Spinal cord (tissue), 10 donors: ENCODE measurements at places on chromosomes 7 and 10. TPM values are rescaled to one million over a fixed set of nuclear protein-coding genes. Genes with fewer than 3 reads are reported as not detected.
A peak's percentile ranks its signal among the peaks of the same experiment; 100 is the strongest.

GRCh38 chr7:143510854-143511592 lies 33.4 kb downstream of the TAS2R41 start:
- no peaks in the 10 kb centered on the region for H3K27me3 ChIP-seq
- DNase-seq = no peak
- H3K36me3 ChIP-seq = no peaks in the 10 kb centered on the region
- no peak overlapping the region for H3K27ac ChIP-seq
- H3K4me1 ChIP-seq = peaks cover 5% of the 10 kb centered on the region

- H3K27ac ChIP-seq = no peak overlapping the region
- no peak overlapping the region for H3K4me3 ChIP-seq
- H3K27me3 ChIP-seq = no peaks in the 10 kb centered on the region
- DNase-seq = no peak
Observed at GRCh38 chr7:101527844-101528667, 101.0 kb downstream of the MYL10 start.

DNA sequence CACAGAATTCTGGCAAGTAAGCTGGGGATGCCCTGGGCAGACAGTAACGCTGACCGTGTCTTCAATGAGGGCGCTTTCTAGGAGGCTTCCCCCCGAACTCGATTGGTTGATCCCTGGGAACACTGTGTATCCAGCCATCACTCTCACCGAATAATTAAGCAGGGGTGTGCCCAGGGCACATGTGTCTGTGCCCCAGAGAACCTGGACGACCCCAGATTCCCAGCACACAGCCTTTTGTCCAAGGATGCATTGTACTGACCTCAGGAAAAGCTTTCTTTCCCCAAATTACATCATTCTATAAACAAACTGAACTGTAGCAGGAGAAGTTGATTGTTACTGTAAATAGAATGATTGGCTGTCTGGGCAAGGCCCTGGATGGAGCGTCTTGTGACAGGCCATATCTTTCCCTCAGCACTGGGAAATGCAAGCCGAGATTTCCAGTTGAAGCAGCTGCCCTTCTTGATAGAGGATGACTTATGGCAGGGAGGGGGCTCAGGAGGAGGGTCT lies 6.6 kb upstream of the DEPP1 start:
- no peak for DNase-seq
- H3K4me3 ChIP-seq = no peak overlapping the region
- H3K4me1 ChIP-seq = peaks cover 39% of the 10 kb centered on the region

DNA sequence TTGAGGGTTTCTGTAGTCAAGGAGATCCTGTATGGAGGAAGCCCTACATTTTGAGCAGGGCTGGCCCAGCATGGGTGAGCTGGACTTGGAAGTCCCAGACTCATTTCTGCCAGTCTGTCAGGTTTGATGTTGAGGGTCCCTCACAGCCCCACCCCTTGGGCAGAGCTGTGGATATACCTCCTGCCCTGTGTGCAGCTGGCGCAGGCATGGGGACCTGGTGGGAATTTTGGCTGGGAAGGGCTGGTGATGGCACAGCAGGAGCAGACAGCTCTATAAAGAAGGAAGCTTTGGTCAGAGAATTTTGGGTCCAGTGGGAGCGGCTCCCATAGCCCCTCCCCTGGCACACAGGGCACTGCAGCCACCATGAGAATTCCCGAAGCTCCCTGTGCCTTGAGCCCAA lies 482.6 kb downstream of the RPS24 start:
- no peak for DNase-seq
- no peaks in the 10 kb centered on the region for H3K36me3 ChIP-seq
- no peak overlapping the region for H3K27ac ChIP-seq
- no peaks in the 10 kb centered on the region for H3K27me3 ChIP-seq
- H3K4me3 ChIP-seq = no peak overlapping the region

- no peak overlapping the region for H3K27ac ChIP-seq
- DNase-seq = no peak
- H3K4me1 ChIP-seq = no peaks in the 10 kb centered on the region
- H3K27me3 ChIP-seq = no peaks in the 10 kb centered on the region
Observed at GRCh38 chr7:114527589-114527988, 113.0 kb downstream of the FOXP2 start.

GRCh38 chr10:13955409-13956068 lies 368.8 kb downstream of the PRPF18 start:
- peaks cover 9% of the 10 kb centered on the region for H3K4me1 ChIP-seq
- H3K27ac ChIP-seq = no peak overlapping the region
- DNase-seq = no peak
- no peak overlapping the region for H3K4me3 ChIP-seq
- no peaks in the 10 kb centered on the region for H3K27me3 ChIP-seq

GRCh38 chr10:67607472-67607871 lies 88.5 kb downstream of the CTNNA3 start:
- H3K27ac ChIP-seq = no peak overlapping the region
- H3K4me3 ChIP-seq = no peak overlapping the region
- H3K27me3 ChIP-seq = no peaks in the 10 kb centered on the region
- no peak for DNase-seq
- no peaks in the 10 kb centered on the region for H3K36me3 ChIP-seq
- no peaks in the 10 kb centered on the region for H3K4me1 ChIP-seq

Gene ALOX5
- 9.3 TPM for total RNA-seq

GRCh38 chr7:104528142-104528541 lies 199.7 kb downstream of the LHFPL3 start:
- H3K27ac ChIP-seq = no peak overlapping the region
- DNase-seq = no peak

DNA sequence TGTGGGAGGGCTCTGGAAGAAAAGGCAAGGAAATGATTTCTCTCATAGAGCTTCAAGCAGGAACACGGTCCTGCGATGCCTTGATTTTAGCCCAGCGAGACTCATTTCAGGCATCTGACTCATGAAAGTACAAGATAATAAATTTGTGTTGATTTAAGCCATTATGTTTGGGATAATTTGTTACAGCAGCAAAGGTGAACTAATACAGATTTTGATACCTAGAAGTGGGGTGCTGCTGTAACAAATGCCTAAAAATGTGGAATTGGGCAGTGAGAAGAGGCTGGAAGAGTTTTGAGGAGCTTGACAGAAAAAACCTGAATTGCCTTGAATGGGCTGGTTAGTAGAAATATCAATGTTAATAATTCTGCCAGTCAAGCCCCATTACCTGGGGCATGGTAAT lies 44.1 kb upstream of the NRF1 start:
- no peak overlapping the region for H3K27ac ChIP-seq
- no peaks in the 10 kb centered on the region for H3K4me1 ChIP-seq
- no peaks in the 10 kb centered on the region for H3K36me3 ChIP-seq
- no peak overlapping the region for H3K4me3 ChIP-seq
- no peaks in the 10 kb centered on the region for H3K27me3 ChIP-seq
- no peak for DNase-seq

Gene NEURL1
- total RNA-seq = 10.9 TPM

GRCh38 chr7:116100626-116101025 lies 70.1 kb upstream of the TFEC start:
- no peaks in the 10 kb centered on the region for H3K27me3 ChIP-seq
- no peak for DNase-seq
- no peaks in the 10 kb centered on the region for H3K36me3 ChIP-seq
- no peaks in the 10 kb centered on the region for H3K4me1 ChIP-seq
- no peak overlapping the region for H3K27ac ChIP-seq

DNA sequence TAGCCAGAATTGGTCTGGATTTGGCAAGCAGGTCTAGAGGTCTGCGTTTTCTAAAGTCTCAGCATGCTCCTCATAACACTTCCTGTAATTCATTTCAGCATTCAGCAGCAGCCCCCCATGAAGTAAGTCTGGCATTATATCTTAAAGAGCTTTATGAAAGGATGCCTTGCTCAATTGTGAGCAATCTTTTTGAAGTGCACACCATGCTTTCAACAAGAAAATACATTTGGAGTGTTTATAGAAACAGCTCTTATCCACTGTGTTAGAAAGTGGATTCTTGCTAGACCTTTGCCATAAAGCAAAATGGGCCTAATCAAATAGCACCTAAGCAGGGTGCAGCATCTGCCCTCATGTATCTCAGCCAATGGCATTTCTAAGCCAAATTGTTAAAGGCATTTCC lies 378.0 kb upstream of the AKR1E2 start:
- H3K27me3 ChIP-seq = no peaks in the 10 kb centered on the region
- H3K4me3 ChIP-seq = no peak overlapping the region
- no peaks in the 10 kb centered on the region for H3K4me1 ChIP-seq
- H3K36me3 ChIP-seq = no peaks in the 10 kb centered on the region

Gene GPNMB
- total RNA-seq = 47.6 TPM

Gene GIMAP1
- total RNA-seq = 1.2 TPM

- H3K4me1 ChIP-seq = peaks cover 20% of the 10 kb centered on the region
- H3K36me3 ChIP-seq = no peaks in the 10 kb centered on the region
- no peak overlapping the region for H3K4me3 ChIP-seq
- DNase-seq = no peak
Observed at GRCh38 chr10:47030191-47030703, 119.0 kb downstream of the PTPN20 start.

DNA sequence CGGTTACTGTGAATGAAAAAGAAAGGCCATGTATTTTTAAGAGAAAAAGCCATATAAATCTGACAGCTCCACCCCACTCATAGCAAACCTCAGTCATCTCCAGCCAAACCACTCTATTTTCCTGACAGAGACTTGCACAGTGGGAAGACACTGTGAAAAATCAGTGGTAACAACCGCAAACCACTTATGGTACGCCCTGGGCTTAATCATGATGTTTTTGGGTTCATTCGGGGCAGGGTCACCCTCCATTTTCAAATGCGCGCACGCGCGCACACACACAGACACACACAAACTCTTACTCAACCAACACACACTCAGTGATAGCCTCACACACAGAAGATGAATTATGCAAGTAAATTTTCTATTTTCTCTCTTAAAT lies 82.1 kb upstream of the HPS1 start:
- DNase-seq = no peak
- H3K4me1 ChIP-seq = no peaks in the 10 kb centered on the region
- no peaks in the 10 kb centered on the region for H3K27me3 ChIP-seq
- H3K27ac ChIP-seq = no peak overlapping the region
- no peaks in the 10 kb centered on the region for H3K36me3 ChIP-seq
- H3K4me3 ChIP-seq = no peak overlapping the region

- no peak for DNase-seq
- no peak overlapping the region for H3K27ac ChIP-seq
- peaks cover 4% of the 10 kb centered on the region for H3K4me1 ChIP-seq
- peaks cover 27% of the 10 kb centered on the region for H3K36me3 ChIP-seq
Observed at GRCh38 chr7:30155481-30155880, 20.7 kb downstream of the MTURN start.

Gene FOXP2
- total RNA-seq = 27.5 TPM

- DNase-seq = no peak
- no peak overlapping the region for H3K27ac ChIP-seq
- no peaks in the 10 kb centered on the region for H3K27me3 ChIP-seq
- H3K4me1 ChIP-seq = no peaks in the 10 kb centered on the region
- no peaks in the 10 kb centered on the region for H3K36me3 ChIP-seq
- H3K4me3 ChIP-seq = no peak overlapping the region
Observed at GRCh38 chr7:7773334-7774309, 55.2 kb upstream of the RPA3 start.

GRCh38 chr7:149191851-149192250 lies 3.5 kb upstream of the ZNF282 start:
- H3K4me1 ChIP-seq = peaks cover 9% of the 10 kb centered on the region
- H3K27me3 ChIP-seq = no peaks in the 10 kb centered on the region
- H3K4me3 ChIP-seq = no peak overlapping the region

GRCh38 chr7:66348959-66349358 lies 143.8 kb downstream of the TPST1 start:
- DNase-seq = no peak
- H3K27me3 ChIP-seq = no peaks in the 10 kb centered on the region
- peaks cover 4% of the 10 kb centered on the region for H3K4me1 ChIP-seq
- H3K36me3 ChIP-seq = peaks cover 2% of the 10 kb centered on the region
- no peak overlapping the region for H3K4me3 ChIP-seq

GRCh38 chr10:95308389-95309302 lies 17.8 kb upstream of the PDLIM1 start:
- H3K4me1 ChIP-seq = peaks cover under 1% of the 10 kb centered on the region
- no peaks in the 10 kb centered on the region for H3K36me3 ChIP-seq
- H3K27me3 ChIP-seq = no peaks in the 10 kb centered on the region

DNA sequence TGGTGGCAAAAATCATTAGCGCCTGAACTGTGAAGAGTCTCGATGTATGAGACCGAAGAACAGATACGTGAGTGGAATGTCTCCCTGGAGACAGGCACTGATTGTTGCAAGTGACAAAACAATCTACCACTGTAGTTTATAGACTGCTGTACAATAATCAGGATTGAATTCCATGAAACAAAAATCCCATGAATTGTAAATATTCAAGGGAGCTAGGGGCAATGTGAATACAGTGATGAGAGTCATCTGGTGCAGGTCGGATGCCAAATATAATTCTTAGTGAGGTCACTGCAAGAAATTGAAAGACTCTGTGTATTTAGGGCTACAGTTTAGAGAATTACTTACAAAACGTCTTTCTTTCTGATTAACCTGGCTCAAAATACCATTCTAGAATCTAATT lies 594.4 kb upstream of the VSTM2A start:
- DNase-seq = peak; percentile 44
- H3K27ac ChIP-seq = no peak overlapping the region
- H3K36me3 ChIP-seq = no peaks in the 10 kb centered on the region
- no peaks in the 10 kb centered on the region for H3K27me3 ChIP-seq

GRCh38 chr10:48681740-48682139 lies 2.9 kb upstream of the WDFY4 start:
- H3K27me3 ChIP-seq = no peaks in the 10 kb centered on the region
- H3K27ac ChIP-seq = no peak overlapping the region
- no peak for DNase-seq
- no peak overlapping the region for H3K4me3 ChIP-seq

GRCh38 chr10:75319274-75319673 lies 82.3 kb downstream of the ZNF503 start:
- H3K36me3 ChIP-seq = no peaks in the 10 kb centered on the region
- H3K4me1 ChIP-seq = no peaks in the 10 kb centered on the region
- no peaks in the 10 kb centered on the region for H3K27me3 ChIP-seq
- no peak for DNase-seq
- no peak overlapping the region for H3K27ac ChIP-seq

GRCh38 chr7:107404740-107405537 lies 64.9 kb upstream of the GPR22 start:
- H3K4me1 ChIP-seq = no peaks in the 10 kb centered on the region
- no peak for DNase-seq
- H3K27ac ChIP-seq = no peak overlapping the region
- no peak overlapping the region for H3K4me3 ChIP-seq
- H3K36me3 ChIP-seq = no peaks in the 10 kb centered on the region

DNA sequence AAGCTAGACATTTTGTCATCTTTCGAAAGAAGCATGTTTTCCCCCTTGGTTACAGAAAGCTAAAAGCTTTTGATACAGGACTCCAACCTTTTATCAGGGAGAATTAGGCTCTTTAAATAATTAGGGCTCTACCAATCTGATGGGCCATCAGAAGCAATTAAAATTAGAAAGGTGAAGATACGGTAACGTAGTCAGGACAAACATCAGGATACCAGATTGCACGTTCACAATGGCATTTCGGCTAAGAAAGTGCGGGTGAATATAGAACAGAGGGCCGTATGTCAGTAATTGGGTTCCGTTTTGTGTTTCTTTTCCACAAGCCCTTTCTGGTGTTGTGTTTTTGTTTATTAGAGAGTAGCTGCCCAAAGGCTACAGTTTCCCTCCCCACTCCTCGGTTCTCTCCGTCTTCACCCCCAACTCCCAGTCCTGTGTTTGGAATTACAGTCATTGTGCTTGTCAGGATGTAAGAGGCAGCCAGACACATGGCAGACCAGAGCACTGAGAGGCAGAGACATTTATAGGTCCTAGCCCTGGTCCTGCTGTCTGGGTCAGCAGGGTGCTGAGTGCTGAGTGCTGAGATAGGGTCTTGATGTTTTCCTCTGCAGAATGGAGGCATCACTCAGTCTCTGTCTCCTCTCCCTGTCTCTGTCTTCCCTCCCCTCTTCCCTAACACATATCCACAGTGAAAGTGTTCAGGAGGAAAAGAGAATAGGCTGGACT lies 5.5 kb downstream of the PFKP start:
- peaks cover 24% of the 10 kb centered on the region for H3K4me1 ChIP-seq
- H3K4me3 ChIP-seq = no peak overlapping the region
- peaks cover 1% of the 10 kb centered on the region for H3K27me3 ChIP-seq
- DNase-seq = no peak
